A549 treated with RU486 at 1 μM for 4 hours (cell line): ENCODE measurements at places on chromosomes 7 and 10. TPM values are rescaled to one million over a fixed set of nuclear protein-coding genes. Genes with fewer than 3 reads are reported as not detected.

Gene EIF3B
- total RNA-seq: 228 to 271 TPM (median 238 TPM) in 5 replicates

Gene OR9A2
- total RNA-seq: not detected in 5 replicates

Gene VWDE
- total RNA-seq: 0.18 to 0.99 TPM (median 0.40 TPM) in 5 replicates

Gene NPVF
- total RNA-seq: not detected in 5 replicates

Gene PON1
- 0.44 to 1.0 TPM (median 0.66 TPM) in 5 replicates for total RNA-seq

Gene GLI3
- total RNA-seq: 0.15 to 0.47 TPM (median 0.21 TPM) in 5 replicates

Gene COBL
- 4.2 to 5.5 TPM (median 4.9 TPM) in 5 replicates for total RNA-seq

Gene ZYX
- total RNA-seq: 142 to 207 TPM (median 178 TPM) in 5 replicates

Gene ZNHIT1
- 66.8 to 107 TPM (median 93.2 TPM) in 5 replicates for total RNA-seq

Gene CRHR2
- total RNA-seq: 0.05 TPM in 1 of 5 replicates, not detected in the others

Gene SEMA3C
- total RNA-seq: 53.3 to 66.0 TPM (median 58.4 TPM) in 5 replicates

Gene SPDYE16
- not detected in 5 replicates for total RNA-seq
